ENCODE measurements at places on chromosomes 2 and 18.

DNA sequence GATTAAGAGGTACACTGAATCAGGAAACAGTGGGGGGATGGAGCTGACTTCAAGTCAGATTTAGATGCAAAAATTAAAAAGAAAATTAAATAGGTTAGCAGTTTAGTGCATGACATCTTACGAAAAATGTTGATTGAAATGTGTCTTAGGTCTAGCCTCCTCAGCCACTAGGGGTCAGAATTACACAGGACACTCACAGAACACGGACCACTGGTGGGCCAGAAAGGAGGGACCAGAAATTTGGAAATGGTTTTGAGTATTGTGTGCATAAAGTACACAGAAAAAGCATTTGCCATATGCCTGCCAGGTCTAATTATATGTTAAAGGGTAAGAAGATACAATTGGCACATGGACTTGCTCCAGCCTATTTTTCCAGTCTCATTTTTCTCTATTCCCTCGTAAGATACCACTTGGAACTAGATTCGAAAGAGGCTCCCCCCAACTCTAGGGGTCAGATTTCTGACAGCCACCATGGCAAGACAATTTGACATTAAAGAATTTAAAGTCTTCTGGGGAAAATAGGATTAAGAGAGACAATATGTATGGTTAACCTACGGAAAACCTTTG lies 550.2 kb upstream of the SETBP1 start:
- no peak for DNase-seq

- no peak for DNase-seq
Observed at GRCh38 chr2:149152469-149152953, 114.0 kb downstream of the LYPD6B start.

GRCh38 chr2:30180226-30180625 lies 33.4 kb downstream of the YPEL5 start:
- no peak for DNase-seq

DNA sequence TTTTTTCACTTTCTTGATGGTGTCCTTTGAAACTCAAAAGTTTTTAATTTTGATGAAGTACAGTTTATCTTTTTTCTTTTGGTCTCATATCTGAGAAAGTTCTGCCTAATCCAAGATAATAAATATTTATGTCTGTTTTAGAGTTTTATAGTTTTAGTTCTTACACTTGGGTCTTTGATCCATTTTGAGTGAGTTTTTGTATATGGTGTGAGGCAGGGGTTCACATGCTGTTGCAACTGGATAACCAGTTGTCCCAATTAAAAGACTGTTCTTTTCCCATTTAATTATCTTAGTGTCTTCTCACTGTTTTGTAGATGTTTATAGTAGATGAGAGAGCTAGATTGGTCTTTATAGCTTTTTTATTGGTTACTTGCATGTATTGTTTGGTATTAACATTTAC lies 43.6 kb downstream of the TET3 start:
- no peak for DNase-seq

DNA sequence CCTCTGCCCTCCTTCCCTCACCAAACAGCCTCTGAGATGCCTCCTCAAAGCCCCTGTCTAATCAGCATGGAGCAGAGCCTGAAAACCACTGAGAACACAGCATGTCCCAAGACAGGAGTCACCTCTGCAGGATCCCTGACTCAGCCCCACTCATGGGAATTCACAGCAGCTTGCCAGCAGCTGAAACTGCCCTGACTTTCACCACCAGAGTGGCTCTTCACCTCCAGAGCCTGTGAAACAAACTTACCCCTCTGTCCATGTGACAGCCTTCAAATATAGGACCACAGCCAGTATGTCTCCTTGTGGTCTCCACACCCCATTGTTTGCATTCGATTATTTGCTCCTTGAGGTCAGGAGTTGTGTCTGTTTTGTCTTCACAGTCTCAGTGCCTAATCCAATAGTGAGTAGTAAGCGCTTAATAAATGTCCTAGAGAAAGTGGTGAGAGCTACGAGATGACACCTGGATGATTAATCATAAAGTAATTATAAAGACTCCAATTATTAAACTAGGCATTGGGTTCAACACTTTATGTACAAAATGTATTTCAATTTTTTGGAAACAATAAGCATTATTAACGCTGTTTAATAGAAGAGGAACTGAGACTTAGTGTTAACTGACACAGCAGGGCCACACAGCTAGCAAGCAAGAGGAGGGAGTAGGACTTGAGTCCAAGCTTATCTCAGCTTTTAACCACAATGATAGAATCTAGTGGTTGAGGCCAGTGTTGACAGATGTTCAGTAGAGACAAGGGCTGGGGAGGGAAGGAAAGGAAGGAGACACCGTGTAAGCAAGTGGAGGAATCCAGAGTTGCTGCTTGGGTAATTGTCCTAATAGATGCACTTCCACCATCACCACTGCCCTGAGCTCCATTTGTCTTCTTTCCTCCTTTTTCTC lies 358.7 kb upstream of the TNP1 start:
- DNase-seq: no peak

- no peak for DNase-seq
Observed at GRCh38 chr18:23994361-23994902, 20.1 kb upstream of the TTC39C start.

- DNase-seq: no peak
Observed at GRCh38 chr18:49028091-49028490, 77.3 kb upstream of the SMAD7 start.

- DNase-seq: no peak
Observed at GRCh38 chr18:76951456-76952247, 129.3 kb downstream of the ZNF236 start.
